ENCODE measurements at places on chromosomes 11 and 22. TPM values are rescaled to one million over a fixed set of nuclear protein-coding genes. Genes with fewer than 3 reads are reported as not detected.
A peak's percentile ranks its signal among the peaks of the same experiment; 100 is the strongest.

GRCh38 chr11:134037046-134037908, 31.6 kb upstream of the JAM3 start:
- DNase-seq = peak; percentile 57

- no peak for DNase-seq
These were observed 45.0 kb downstream of the LARGE1 start for GRCh38 chr22:33875316-33875715.

Gene FGF4
- polyA plus RNA-seq = not detected

DNA sequence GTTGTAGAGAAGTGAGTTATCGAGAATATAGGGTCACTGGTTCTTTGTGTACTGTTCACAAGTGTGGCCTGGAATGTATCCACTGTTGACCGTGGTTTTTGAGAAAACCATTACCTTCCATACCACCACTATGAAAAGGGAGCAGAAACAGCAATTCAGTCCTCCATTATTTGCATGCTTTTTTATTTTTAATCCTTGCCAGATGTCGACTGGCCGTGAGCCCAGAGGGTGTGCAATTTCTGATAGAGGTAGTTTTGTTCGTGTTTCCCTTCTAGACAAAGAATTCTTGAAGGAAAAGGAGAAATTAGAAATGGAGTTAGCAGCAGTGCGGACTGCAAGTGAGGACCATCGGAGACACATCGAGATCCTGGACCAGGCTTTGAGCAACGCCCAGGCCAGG, 81.7 kb downstream of the AMOTL1 start:
- no peak for DNase-seq

GRCh38 chr11:19646921-19647320, 65.7 kb upstream of the NAV2 start:
- peak; percentile 95 for DNase-seq

DNA sequence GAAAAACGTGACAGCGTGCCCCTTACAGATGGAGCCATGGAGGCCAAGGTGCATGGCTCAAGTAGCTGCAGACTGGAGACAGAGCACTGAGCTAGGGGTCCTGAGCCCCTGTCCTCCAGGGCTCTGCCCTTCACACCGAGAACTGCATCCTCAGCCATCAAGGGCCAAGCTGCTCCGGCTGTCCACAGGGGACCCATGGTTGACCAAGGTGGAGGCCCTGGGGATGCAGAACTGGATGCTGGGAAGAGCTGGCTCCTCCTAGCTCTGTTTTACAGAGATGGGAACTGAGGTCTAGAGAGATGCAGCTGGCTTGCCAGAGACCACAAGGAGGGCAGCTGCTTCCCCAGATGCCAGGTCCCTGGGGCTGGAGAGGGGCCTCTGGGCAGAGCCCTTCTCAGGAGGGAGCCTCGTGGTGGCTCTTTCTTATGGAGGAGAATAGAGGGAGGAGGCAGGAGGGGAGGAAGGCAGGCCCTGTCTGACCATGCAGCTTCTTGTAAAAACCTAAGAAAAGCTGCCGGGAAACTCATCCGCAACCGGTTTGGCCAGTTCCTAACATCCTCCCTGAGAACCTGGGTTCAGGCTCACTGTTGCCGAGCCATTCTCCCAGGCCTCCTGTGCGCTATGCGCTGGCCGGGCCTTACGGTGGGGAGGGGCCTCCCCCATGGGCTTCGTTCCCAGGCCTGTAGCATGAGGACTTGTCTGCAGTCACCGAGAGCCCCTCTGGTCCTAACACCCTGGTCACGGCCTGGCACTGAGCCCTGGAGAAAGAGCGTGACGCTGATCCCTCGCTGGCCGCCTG, 80.6 kb downstream of the WNT7B start:
- DNase-seq = no peak

Gene APOL3
- polyA plus RNA-seq = 15.6 TPM

Gene C11orf42
- not detected for polyA plus RNA-seq

Gene TMEM151A
- not detected for polyA plus RNA-seq

Gene FGF19
- polyA plus RNA-seq = not detected

DNA sequence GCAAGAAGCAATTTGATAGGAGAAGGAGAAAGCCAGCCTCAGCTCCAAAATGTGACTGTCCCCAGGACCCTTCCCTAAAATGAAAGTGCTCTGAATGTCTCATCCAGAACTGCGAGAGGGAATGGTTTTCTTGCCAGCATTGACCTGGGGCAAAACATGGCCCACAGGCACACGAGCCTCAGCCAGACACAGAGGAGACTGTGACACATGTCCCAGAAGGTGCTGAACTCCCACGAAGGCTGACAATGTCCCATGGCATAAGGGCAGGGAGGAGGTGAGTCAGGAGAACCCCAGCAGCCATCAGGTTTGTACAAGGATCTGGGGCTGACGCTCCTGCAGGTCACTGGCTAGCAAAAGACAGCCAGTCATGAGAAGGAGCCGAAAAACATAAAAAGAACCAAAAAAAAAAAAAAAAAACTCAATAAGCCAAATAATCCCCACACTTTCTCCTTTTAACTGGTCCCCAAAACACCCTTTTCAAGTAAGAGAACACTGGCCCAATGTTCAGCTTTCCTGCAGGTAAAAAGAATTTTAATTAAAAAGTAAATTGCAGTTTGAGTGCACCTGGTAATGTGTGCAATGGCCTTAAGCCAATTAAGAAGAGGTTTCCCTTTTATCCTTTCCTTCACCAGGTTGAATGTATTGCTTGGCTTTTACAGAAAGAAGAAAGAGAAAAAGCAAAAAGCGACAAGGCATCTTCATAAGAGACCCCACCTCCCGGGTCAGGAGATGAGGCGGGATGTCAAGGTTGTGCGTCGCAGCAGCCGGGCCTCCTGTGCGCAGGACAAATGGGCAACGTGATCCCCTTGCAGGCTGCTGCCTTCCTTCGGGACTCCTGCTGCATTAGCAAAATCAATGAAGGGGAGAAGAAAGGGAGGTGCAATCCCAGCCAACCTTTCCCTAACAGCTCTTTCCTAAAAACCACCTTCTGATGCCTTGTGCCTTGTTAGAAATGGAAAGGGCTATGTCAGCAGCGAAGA, 43.6 kb downstream of the GALNT18 start:
- no peak for DNase-seq

GRCh38 chr22:36702842-36703215, 723 bp downstream of the CACNG2 start:
- DNase-seq = no peak

GRCh38 chr11:58075781-58076180, 45.0 kb downstream of the OR6Q1 start:
- peak; percentile 52 for DNase-seq

DNA sequence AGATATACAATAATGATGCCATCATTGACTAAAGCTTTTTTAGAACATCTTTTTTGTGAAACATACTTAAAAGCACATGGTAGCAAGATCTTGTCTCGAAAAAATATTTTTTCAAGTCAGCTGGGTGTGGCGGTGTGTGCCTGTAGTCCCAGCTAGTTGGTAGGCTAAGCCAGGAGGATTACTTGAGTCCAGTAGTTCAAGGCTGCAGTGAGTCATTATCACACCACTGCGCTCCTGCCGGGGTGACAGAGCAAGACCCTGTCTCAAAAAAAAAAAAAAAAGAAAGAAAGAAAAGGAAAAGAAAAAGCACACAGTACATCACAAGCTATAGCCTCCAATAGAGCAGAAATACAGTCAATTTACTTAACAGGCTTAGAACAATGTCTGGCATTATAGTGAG, 37.0 kb downstream of the ENTHD1 start:
- DNase-seq = no peak

- peak; percentile 47 for DNase-seq
These were observed 96.9 kb downstream of the MTMR3 start for GRCh38 chr22:29979777-29980321.

- DNase-seq = no peak
These were observed 78.7 kb downstream of the SERGEF start for GRCh38 chr11:17934194-17934593.

GRCh38 chr11:12963792-12964536, 45.2 kb upstream of the RASSF10 start:
- DNase-seq = peak; percentile 37

- no peak for DNase-seq
These were observed 500.1 kb downstream of the BRD1 start for GRCh38 chr22:49327411-49328117.

Gene OR52I1
- not detected for polyA plus RNA-seq

Gene RAC2
- polyA plus RNA-seq = 10.5 TPM

Gene TTC36
- polyA plus RNA-seq = not detected

Gene DDI1
- not detected for polyA plus RNA-seq
